ENCODE measurements at places on chromosomes 13 and 19.

DNA sequence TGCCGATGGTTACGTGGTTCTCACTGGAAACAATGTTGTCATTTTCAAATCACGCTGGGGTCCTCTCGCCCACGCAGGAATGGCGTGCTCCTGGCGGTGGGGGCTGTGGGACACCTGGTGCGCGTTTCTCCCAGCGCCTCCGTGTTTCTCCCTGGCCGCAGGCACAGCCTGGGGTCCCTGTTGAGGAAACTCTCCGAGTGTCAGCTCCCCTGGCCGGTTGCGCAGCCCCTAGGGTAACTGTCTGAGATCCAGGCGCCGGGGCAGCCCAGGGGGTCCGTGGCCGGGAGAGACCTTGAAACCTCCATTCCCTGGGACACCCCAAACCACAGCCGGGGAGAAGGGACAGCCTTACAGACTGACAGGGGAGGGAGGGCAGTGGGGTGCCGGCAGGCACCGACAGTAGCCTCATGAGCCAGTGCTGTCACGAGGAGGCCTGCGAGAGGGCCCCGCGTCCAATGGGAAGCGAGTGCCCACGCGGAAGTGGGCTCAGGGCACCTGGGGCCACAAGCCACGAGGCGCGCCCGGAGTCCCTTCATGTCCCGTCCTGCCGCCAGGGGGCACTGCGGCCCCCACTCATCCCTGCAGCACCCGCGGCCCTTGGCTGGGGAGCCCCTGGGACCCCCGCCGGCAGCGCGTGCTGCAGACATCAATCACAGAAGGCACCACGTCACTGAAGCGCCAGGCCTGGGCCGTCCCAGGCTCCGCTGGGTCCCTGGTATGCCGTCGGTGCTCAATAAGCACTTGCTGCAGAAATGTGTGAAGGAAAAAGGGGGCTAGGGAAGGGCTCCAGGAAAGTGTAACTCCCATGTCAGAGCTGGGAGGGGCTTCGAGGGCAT lies 9.5 kb downstream of the ADAMTSL5 start:
- no peak for DNase-seq

GRCh38 chr19:47512948-47513319 lies 1.9 kb downstream of the NAPA start:
- DNase-seq: no peak

GRCh38 chr13:58855283-58855682 lies 1223.7 kb downstream of the PCDH17 start:
- DNase-seq: no peak

DNA sequence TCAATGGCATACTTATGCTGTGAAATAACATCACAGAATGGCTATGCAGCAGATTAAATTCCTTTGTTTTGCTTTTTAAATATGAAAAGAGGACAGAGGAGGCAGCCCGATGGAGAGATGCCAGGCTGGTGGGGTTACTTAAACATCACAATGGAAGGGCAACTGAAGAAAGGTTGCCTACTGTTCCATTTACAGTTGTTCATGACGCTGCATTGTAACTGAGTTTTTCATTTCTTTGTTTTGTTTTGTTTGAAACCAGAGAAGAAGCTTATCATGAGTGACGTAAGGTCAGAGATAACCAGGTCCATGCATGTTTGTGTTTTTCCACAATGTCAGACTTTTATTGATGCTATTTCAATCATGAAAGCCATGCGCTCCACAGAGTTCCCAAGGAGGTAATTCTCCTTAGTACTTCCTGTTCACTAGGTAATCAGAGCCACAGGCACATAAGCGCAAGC lies 273.8 kb downstream of the LHFPL6 start:
- no peak for DNase-seq

DNA sequence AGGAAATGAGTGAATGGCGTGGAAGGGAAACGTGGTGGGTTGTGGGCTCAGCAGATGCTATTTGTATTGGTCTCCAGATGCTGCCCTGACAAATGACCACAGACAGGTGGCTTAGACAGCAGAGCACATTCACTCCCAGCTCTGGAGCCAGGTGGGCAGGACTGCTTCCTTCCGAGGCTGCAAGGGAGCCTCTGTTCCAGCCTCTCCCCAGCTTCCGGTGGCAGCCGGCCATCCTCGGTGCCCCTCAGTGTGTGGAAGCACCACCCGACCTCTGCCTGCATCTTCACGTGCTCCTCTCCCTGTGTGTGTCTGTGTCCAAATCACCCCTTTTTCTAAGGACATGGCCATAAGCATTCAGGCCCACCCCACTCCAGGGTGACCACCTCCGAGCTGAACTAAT lies 105.1 kb downstream of the SOX1 start:
- peak; percentile 54 for DNase-seq

DNA sequence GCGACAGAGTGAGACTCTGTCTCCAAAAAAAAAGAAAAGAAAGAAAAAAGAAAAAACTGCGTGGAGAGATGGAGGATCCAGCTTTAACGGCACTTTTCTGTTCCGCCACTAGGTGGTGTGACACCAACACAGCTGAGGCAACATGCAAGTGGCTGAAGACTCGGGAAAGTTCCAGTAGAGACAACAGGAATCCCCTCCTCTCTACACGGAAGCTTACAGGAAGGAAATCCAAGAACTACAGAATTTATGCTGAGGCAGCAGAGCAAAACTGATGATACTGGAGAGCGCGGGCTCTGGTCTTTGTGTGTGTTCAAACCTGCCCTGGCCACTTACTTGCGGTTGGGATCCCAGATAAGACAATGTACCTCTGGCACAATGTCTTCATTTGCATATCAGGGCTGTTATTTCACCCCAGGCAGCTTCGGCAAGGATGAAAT lies 9.9 kb downstream of the RANBP3 start:
- no peak for DNase-seq

GRCh38 chr13:113005076-113005865 lies 36.3 kb downstream of the MCF2L start:
- no peak for DNase-seq

DNA sequence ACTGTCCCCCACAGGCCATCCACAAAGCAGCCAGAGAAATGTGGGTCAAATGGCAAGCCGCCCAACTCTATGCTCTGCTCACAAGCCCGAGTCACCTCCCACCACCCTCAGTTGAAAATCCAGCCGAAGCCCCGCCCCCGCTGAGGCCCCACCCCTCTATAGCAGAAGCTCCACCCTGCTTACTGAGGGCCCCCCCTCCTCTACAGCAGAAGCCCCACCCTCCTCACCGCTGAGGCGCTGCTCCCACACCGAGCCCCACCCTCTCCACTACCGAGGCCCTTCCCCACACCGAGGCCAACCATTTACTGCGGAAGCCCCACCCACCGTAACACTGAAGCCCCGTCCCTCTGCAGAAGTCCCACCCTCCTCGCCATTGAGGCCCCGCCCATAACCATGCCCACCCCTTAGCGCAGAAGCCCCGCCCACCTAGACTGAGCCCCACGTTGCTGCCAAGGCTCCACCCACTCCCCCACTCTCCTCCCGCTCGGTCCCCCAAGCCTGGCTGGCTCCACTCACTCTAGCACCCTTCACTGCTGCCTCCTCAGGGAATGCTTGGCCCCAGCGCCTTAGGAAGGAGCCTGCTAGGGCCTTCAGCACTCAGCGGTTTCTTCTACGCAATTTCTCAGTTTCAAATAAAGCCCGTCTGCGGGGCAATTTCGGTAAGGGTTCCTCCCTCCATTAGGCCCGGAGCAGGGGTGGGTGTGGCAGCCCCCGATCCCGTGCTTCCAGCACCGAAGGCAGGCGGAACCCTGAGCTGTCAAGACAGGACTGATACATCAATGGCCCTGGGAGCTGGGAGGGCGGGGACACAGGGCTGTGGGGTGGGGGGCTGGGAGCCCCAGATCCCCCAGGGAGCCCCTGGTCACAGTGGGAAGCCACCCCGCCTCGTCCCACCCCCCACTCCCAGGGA lies 9.0 kb upstream of the MYDGF start:
- no peak for DNase-seq

- DNase-seq: no peak
Observed at GRCh38 chr13:95703576-95703975, 26.6 kb downstream of the DNAJC3 start.

- peak; percentile 98 for DNase-seq
Observed at GRCh38 chr19:53196777-53197396, 3.7 kb upstream of the ZNF665 start.

DNA sequence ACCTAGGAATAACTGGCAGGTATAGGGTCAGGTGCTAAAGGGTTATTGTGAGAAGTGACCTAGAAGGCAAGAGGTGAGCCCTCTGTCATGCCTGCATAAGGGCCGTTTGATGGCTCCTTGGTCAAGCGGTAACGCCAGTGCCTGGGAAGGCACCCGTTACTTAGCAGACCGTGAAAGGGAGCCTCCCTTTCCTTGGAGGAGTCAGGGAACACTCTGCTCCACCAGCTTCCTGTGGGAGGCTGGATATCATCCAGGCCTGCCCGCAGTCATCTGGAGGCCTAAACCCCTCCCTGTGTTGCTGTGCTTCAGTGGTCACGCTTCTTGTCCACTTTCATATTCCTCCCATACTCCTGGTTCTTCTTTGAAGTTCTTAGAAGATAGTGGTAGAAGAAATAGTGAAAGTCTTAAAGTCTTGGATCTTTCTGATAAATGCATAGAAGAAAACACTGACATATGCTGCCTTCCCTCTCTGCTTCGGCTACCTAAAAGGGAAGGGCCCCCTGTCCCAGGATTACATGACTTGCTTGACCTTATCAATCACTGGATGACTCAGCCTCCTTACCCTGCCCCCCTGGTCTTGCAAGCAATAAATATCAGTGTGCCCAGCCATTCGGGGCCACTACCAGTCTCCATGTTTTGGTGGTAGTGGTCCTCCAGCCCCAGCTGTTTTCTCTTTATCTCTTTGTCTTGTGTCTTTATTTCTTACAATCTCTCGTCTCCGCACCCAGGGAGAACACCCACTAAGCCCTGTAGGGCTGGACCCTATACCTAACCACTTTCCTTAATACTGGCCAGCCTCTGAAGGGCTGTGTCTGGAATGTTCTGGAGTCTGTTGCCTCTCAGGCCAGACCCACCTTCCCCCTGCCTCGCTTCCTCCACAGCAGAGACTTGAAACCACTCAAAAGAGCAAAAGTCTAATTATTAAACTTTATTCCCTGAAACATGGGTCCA lies 16.1 kb upstream of the ABCC4 start:
- no peak for DNase-seq

DNA sequence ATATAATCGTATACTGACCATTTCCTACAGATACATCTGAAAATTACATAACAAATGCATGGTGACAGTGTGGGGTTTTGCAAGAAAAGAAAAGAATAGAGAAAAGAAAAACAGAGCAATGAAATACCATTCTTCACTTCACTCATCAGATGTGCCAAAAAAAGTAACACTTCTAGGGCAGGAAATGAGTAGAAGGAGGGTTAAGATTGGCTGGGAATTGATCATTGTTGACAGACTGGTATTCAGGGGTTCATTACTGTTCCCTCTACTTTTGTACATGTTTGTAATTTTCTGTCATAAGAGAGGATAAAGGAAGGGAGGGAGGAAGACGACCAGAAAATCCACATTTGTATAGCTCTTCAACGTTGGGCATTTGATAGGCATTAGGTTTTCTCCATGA lies 31.5 kb downstream of the ABCC4 start:
- DNase-seq: no peak

DNA sequence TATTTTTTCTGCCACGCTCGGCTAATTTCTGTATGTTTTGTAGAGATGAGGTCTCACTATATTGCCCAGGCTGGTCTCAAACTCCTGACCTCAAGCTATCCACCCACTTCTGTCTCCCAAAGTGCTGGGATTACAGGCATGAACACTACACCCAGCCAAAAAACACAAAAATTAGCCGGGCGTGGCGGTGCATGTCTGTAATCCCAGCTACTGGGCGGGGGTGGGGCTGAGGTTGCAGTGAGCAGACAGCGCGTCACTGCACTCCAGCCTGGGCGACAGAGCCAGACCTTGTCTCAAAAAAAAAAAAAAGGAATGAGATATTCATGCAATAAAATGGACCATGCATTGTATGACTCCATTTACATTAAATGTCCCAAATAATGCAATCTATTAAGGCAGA lies 32.2 kb downstream of the VASP start:
- DNase-seq: no peak

DNA sequence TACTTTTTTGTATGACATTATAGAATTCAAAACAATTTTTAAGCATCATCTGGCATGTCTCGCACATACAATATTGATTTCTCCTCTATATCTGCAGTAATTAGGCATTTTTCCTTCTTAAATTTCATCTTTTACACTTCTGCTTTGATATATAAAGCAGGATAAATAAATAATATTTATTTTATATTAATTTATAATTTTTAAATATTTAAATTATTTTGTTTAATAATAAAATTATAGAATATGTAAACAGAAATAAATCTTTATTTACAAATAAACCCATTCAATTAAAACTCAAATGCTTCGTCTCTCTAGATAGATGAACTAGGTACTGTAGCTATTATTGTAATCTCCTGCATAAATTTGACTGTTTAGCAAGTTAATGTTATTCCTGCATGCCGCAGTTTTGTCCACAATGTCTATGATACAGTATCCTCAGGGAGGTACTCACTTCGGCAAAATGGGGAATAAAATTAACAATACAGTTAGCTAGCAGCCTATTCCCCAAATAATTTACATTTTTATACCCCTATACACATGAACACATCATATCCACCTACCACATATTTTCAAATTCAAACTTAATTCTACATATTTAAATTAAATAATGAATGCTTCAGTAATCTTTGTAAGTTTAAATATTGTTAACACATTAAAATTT lies 473.6 kb upstream of the SLC10A2 start:
- DNase-seq: no peak

DNA sequence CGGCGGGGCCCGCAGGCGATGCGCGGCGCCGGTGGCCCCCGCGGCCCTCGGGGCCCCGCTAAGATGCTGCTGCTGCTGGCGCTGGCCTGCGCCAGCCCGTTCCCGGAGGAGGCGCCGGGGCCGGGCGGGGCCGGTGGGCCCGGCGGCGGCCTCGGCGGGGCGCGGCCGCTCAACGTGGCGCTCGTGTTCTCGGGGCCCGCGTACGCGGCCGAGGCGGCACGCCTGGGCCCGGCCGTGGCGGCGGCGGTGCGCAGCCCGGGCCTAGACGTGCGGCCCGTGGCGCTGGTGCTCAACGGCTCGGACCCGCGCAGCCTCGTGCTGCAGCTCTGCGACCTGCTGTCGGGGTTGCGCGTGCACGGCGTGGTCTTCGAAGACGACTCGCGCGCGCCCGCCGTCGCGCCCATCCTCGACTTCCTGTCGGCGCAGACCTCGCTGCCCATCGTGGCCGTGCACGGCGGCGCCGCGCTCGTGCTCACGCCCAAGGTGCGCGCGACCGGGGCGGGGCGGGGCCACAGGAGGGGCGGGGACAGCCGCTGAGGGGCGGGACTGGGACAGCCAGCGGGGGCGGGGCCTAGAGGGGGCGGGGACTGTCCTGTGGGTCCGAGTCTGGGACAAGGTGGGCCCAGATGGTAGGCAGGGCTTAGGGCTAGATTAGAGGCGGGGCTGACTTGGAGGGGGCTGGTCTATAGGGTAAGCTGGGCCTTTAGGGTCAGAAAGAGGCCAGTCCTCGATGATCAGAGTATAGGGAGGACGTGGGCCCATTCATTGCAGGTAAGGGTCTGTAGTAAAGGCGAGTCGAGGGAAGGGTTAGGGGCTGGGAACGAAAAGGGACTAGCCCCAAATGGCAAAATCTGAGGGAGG lies 5.1 kb downstream of the GRIN2D start:
- no peak for DNase-seq

- DNase-seq: no peak
Observed at GRCh38 chr19:31545777-31546176, 196.5 kb upstream of the TSHZ3 start.

GRCh38 chr19:4278419-4279266 lies at the start of gene SHD:
SHD (plus strand) TSS chr19:4279266; CDS start chr19:4280064, 798 bp downstream.
- DNase-seq: no peak

GRCh38 chr13:113297370-113298042 lies 467 bp downstream of the LAMP1 start:
- DNase-seq: peak; percentile 79

All from coronary artery (tissue), 2 donors.